ENCODE measurements at places on chromosomes 12 and 14.

DNA sequence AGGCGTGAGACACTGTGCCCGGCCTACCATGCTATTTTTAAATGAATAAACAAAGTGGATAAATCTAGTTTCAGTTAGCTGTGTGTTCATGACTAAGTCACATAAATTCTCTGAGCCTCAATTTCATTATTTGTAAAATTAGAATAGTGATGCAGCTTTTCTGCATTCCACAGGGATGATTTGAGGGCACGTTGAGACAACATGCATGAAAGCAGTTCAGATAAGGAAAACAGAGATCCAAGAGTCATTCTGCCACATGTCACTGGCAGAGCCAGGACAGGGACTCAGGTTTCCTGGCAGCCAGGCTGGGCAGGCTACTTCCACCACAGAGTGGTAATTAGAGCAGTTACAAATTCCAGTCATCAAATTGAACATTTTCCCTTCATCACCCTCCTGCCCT lies 2.9 kb upstream of the PPP4R4 start:
- DNase-seq: peak; percentile 32

DNA sequence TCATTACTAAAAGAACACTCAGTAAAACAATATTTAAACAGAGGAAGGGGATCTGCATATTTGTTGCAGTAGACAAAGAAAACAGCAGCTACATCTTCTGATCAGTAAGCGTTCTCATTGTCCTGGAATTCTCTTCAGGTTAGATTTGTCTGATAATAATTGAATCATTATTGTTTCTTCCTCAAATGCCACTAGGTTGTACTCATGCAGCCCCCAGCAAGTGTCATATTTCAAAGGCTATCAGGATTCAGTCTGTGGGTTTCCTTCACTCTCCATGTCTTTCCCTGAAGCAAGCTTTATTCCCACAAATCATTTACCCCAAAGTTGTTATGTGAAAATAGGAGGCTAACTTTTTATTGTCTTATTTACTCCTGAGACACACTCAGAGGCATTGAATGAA lies 14.7 kb downstream of the PIK3C2G start:
- DNase-seq: peak; percentile 12

GRCh38 chr12:31362759-31363415 lies 36.9 kb upstream of the SINHCAF start:
- no peak for DNase-seq

DNA sequence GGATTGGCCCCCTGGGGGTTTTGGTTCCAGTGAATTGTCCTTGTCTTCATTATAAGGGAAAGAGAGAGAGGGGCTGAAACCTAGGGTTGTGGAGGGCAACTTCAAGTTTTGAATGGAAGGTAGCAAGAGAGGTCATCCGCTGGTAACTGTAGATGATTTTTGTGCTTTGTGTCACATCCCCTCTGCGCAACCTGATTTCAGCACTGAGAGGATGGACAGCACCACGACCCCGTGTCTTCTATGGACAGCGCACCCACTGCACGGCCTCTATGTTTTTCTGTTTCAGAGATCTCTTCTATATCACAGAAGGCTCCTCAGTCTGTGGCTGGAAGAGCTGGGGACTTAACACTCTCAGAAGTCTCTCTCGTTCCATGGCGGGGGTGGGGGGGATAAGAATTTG lies 127.0 kb upstream of the RPH3A start:
- no peak for DNase-seq

DNA sequence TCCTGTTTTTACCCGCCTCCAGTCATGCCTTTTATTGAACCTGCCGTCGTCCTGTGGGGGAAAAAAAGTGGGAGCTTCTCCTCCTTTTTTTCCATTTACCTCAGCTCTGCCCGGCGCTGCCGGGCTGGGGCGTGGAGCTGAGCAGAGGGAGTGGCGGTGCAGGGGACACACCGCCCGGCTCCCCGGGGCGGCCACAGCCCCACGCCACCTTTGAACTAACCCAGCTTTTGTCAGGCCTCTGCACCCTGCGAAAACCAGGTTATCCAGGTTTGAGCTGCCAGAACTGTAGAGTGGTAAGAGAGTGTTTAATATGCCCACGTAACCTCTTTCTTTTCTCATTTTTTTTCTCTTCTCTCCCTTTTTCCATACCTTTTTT lies 161.0 kb upstream of the FKBP4 start:
- DNase-seq: no peak

GRCh38 chr12:67501362-67501761 lies 147.2 kb upstream of the DYRK2 start:
- no peak for DNase-seq

GRCh38 chr12:23217158-23217557 lies 592.2 kb downstream of the ETNK1 start:
- DNase-seq: no peak

- DNase-seq: no peak
These were observed 137.6 kb upstream of the PPFIA2 start for GRCh38 chr12:81896771-81897170.

GRCh38 chr12:132566516-132567131 lies 43.8 kb downstream of the LRCOL1 start:
- DNase-seq: no peak

DNA sequence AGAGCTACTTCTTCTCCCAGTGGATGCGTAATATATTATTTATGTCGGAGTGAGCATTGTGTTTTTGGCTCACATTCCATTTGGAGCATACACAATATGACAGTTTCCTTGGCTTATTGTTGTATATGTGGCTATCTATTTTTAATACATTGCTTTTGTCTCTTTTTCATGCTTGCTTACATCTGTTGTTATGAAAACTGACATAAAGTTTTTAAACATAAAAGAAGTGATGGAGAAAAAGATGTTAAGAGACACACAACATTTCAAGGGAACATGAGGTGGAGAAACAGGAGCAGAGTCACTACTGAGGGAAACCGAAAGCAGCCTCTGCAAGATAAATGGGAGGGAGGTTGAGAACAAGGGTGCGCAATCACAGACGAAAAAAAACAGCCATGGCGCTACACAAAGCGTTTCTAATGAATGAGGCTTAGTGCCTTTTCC lies 228.4 kb upstream of the NPAS3 start:
- DNase-seq: peak; percentile 56

DNA sequence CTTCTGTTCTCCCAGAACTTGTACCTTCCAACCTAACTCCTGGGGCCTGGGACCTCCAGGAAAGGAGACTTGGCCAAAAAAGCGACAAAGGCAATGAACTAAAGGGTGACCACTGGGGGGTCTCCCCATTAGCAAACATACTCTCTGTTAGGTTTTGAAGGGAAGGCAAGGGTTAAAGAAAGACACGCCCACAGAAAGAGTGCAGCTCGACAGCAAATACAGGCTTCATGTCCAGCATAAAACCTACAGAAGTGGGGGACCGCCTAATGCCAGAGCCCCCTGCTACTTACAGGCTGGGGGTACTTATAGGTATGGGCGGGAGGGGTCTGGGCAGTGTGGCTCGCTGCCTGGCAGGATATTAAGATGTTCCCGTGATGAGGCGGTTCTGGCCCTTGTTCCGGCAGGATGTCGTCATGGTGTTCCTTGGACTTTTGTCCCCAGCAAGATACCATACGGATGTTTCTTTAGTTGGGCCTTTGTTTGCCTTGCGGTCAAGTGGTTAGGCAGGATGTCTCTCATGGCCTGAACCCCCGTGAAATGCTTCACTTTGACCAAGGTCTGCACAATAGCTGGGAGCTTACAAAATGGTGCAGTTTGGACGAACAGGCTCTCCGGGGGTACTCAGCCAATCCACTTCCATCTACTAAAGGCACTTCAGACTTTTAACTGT lies 53.4 kb downstream of the PRMT8 start:
- no peak for DNase-seq

- DNase-seq: no peak
These were observed 88.6 kb downstream of the KCNK10 start for GRCh38 chr14:88234442-88234841.

DNA sequence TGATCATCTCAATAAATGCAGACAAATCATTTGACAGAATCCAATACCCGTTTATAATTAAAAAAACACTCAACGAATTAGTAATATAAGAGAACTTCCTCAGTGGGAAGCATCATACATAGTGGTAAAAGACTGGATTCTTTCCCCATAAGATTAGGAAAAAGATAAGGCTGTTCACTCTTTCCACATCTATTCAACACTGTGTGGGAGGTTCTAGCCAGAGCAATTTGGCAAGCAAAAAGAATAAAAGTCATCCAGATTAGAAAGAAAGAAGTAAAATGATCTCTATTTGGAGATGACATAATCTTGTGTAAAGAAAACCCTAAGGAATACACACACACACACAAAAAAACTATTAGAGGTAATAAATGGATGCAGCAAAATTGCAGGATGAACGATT lies 38.4 kb downstream of the YEATS4 start:
- DNase-seq: no peak

DNA sequence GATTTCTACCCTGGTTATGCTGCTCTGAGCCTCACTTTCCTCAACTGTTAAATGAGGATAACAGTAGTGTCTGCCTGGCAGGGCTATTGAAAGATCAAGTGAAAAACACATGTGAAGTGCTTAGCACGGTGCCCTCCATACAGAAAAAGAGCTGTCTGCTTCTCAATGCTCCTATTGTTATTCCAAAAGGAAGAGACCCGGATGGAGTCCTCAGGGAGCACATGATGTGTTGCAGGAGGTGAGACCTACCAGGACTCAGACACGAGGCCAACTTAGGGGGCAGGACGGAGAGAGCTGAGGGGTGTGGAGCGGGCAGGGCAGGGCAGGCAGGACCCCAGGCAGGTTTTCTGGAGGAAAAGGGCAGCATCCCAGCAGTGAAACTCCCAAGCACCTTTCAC lies 8.9 kb downstream of the FAIM2 start:
- no peak for DNase-seq

DNA sequence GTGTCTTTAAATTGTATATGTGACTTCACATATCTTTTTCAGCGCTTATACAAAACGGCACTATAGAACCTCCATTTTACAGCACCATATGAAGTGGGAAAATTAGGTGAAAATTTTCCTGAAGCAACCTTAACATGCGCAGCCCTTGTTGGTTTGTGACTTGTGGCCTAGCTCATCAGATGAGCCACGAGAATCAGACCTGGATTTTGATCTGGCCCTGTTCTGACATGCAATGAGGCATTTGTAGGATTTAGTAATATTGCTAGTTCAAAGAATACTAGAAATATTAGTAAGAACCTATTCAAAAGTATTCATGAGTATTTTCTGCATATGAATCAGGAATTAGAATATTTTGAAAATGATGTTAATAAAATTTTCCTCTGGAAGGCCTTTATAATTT lies 2.9 kb downstream of the CDKN1B start:
- no peak for DNase-seq

DNA sequence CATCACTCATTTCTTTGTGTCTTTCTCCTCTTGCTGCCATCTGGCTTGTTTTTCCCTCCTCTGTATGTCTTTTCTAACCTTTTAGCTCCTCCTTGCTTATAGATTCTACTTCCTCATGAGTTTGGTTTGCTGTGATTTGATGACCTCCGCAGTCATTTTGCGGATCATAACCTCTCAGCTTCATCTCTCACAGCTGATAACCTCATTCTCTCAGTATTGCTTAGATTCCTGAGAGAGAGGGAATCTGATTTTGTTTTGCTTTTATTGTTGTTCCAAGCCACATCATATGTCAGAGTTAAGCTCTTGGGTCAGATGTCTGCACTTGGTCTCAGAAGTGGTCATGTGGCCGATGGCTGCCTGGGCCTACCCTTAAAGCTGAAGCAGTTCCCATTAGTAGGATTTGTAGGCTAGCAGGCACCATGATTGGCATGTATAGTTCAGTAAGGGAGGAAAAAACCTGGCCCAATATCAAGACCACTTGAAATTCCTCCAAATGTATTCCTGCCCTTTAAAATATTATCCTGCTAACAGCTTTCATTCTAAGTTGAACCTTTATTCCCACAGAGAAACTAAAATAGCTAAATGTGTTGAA lies 13.5 kb downstream of the ZNF664 start:
- no peak for DNase-seq

GRCh38 chr12:52334185-52334584 lies 13.0 kb upstream of the KRT83 start:
- DNase-seq: no peak

- DNase-seq: no peak
These were observed 80.5 kb downstream of the SAMD4A start for GRCh38 chr14:54647378-54647777.

GRCh38 chr12:68899251-68899771 lies 33.7 kb downstream of the CPM start:
- DNase-seq: peak; percentile 84

DNA sequence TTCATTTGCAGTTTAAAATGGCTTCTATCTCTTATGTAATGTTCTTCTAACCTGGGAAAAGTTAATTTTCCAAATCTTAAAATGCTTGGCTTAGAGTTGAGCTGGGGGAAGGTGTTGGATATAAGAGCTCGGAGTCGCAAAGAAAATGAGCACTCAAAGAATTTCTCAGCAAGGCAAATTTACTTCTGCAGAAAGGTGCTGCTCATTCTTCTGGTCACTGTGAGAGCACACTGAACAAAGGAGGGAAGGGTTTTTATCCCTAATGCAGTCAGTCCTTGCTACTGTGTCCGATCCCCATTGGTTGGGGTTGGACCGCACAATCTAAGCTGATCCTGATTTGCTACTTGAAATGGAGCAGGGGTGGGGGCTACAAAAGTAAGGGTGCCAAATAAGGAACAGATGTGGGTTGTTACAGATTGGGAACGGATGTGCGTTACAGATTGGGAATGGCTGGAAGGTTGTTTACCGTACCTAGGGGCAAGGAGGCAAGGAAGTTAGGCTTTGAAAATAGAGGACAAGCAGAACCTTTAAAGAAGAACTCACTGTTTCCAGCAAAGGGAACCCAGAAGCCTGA lies 19.4 kb downstream of the TXNRD1 start:
- no peak for DNase-seq

DNA sequence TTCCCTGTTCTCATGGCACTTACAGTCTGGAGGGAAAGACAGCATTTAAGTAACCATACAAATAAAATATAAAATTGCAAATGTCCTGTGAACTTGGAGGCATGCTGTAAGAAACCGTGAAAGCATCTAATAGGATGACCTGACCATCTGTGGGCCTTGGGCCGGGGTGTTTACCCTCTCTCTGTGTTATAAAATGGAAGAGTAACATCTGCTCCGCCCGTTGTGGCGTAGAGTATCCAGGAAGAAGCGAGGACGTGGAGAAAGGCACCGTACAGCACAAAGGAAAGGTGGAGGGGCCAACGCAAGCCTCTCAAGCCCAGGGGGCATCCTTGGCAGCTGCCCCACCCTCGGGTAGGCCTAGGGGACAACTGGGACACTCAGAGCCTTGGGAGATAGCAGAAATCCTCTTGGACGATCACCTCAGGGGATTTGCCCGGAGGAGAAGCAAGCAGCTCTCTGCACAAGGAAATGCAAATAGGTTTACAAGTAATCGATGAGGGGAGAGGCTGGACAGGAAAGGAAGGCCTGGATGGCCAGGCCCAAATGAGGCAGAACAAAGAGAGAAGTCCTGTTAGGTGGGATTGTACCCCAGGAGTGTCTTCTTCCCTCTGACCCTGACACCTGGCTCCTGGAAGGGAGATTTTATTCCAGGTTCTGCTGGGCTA lies 26.2 kb downstream of the VSX2 start:
- DNase-seq: no peak

- DNase-seq: no peak
These were observed 240.0 kb upstream of the CPNE8 start for GRCh38 chr12:39145175-39145999.
